Left lobe of liver (tissue), 2 donors: ENCODE measurements at places on chromosomes 2 and 18. TPM values are rescaled to one million over a fixed set of nuclear protein-coding genes. Genes with fewer than 3 reads are reported as not detected.

- DNase-seq = no peak
These were observed 19.9 kb upstream of the BCL2L11 start for GRCh38 chr2:111100765-111101162.

GRCh38 chr18:48265328-48265727 is 143.9 kb downstream of the ZBTB7C start:
- DNase-seq = no peak

GRCh38 chr2:148110184-148110583 is 89.3 kb downstream of the MBD5 start:
- no peak for DNase-seq

DNA sequence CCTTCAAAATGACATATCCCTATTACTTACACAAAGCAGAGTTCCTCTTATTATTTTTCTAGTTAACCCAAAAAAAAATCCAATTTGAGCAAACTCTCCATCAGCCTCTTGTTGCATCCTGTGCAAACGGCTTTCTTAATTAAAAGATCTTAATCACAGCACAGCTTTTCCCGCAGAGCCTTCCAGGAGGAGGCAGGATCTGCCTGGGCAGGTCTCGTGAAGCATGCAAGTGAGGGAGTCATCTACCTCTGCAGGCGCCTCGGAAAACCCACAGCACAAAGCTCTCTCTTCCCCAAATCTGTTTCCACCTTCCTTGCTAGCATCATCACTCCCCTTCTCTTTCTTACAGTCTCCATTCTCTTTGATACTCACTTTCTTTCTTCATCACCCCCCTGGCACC is 100.4 kb downstream of the EN1 start:
- no peak for DNase-seq

DNA sequence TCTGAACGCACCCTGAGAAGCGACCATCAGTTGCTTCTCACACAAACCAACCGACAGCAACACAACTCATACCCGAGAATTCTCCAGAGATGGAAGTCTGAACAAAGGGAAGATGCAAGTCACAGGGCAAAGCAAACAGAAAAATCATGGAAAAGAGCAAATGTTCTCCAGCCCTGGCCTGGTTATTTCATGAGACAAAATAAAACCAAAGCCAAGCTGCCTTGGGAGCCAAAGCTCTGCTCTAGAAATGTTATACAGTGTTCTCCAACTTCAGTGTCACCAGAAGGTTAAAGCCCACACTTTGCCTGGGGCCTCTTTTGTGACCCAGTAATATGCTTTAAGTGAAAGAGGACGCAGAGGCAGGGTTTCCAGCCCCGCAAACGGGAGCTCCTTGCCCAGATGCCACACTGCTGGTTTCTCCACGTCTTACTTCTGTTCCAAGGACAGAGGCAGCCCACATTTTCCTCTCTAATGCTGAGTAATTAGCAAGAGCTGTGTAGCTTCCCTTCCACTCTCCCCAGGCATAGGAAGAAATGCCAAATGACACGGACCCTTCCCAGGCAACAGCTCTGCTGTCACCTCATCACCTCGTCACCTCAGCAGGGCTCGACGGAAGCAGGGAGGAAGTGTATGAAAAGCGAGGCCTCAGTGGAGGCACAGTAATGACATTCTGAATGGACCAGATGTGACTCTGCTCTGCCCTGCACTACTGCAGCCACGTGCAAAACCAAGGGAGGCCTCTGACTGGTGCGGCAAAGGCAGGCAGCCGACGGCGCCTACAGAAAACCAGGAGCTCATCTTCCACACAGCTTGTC is 64.7 kb downstream of the FBXO15 start:
- DNase-seq = no peak

- DNase-seq = no peak
These were observed 40.1 kb downstream of the NRP2 start for GRCh38 chr2:205722283-205722918.

DNA sequence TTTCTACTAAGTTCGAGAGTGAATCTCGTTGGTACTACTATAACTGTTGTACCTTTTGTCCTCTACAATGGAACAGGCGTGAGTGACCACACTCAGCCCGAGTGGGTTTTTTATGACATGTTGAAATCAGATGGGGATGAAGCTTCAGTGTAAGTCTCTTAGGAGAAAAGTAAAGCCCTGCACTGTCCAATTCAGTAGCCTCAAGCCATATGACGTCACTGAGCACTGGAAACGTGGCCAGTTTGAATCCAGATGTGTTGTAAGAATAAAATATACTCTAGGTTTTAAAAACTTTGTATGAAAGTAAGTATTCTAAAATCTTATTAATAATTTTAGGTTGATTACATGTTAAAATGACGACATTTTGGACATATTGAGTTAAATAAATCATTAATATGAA is 101.7 kb upstream of the SP3 start:
- DNase-seq = no peak

DNA sequence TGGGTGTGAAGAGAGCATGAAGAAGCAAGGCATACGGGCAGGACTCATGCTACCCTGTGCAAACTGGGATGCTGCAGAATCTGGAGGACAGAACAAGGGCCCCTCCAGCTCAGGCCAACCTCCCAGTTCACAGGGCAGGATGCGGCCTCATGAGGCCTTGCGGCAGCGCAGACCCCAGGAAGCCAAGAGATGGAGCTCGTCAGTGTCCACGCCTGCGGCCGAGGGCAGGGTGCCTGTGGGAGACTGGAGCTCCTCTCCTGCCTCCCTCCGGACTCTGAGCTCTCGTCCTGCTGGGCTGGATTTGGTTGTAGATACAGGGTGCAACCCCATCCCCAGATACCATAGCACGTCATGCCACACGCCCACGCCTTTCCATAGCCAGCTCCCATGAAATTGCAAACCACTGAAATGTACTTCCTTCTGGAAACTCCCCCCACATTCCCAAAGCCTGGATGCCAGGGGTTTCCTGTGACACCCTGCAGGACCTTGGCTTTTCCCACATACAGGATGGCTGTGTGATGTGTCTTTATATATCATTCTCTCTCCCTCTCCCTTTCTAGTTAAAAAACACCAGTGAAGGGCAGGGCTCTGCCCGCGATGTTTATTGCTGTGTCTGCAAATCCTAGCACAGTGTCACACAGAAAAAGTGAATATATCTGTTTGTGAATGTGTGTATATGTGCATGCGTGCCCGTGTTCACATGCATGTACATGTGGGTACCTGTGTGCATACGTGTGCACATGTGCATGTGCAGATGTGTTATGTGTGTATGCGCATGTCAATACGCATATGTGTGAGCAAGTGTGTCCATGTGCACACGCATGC is 12.3 kb upstream of the SNTG2 start:
- DNase-seq = no peak

- DNase-seq = no peak
These were observed 49.8 kb downstream of the PTPN4 start for GRCh38 chr2:119809339-119810048.

GRCh38 chr2:241316825-241317224 is 1.1 kb downstream of the SEPTIN2 start:
- no peak for DNase-seq

- DNase-seq = no peak
These were observed 33.2 kb upstream of the REEP1 start for GRCh38 chr2:86370579-86370978.

DNA sequence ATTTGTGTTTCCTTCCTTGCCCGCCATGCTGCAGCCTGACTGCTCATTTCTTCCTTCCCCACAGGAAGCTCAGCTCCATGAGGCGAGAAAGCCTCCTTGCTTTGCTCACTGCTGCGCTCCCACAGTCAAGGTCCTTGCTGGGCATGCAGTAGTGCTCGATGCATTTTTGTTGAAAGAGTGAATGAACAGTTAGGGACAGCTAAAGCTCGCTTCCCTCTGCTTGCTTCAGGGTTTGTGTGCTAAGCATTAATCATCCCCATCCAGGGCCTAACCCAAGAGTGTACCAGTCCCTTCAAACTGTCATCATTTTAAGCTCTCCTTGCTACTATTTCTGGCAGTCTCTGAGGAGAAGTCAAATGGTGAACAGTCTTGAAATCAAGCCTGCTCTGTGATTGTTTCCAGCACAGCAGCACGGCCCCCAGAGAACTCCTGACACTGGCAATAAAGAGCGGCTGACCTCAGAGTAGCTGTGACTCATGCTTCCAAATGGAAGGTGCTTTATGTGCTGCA is 171.7 kb upstream of the SOX11 start:
- no peak for DNase-seq

DNA sequence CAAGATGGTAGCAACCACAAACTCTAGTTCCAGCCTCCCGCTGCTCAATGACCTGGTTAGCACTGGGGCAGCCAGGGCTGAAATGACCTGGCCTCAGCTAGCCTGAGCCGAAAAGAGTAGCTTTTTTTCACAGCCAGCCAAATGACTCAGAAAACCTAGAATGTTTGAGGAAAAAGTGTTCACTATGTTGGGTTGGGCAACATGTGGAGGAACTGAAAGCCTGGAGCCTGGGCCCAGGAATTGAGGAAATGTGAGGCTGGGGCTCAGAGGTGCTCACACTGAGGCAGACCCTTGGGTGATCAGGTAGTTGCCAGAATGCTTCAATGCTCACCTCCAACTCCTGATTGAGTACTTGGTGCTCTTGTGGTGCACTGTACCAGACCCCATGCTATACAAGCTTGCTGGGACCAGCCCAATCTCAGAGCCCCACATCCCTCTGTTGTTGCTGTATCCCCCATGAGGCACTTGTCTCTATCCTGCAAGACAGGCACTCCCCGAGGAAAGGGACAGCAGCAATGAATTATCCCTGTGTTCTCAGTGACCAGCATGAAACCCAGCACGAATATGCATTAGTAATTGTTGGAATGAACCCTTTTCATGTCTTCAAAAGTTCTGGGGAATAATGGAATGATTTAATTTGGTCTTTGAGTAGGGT is 116.2 kb downstream of the USP34 start:
- no peak for DNase-seq

DNA sequence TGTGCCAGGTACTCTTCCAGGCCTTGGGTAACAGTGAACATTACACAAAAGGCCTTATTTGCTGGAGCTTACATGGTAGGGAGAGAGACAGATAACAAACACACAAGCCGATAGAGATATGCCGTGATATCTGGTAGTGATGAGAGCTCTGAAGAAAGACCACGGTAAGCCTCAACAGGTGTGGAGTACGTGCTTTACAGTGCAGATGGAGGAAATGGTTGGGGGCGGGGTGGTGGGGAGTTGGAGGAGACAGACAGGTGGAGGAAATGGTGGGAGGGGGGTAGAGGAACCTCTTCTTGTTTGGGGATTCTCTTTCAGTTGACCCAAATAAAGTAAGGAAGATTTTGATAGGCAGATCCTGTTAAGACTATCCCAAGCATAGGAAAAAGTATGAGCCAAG is 141.1 kb upstream of the ALPP start:
- DNase-seq = no peak

CIB4 gene
- total RNA-seq = not detected

LOXHD1 gene
- total RNA-seq = not detected

SIGLEC15 gene
- total RNA-seq = 0.20 TPM

POTEJ gene
- total RNA-seq = not detected

LRPPRC gene
- total RNA-seq = 38.4 TPM

TCF4 gene
- total RNA-seq = 8.7 TPM

C2orf15 gene
- total RNA-seq = 0.23 TPM

NPHP1 gene
- total RNA-seq = 0.15 TPM

IGFBP5 gene
- total RNA-seq = 55.4 TPM
